ENCODE measurements at places on chromosomes 7 and 10.

DNA sequence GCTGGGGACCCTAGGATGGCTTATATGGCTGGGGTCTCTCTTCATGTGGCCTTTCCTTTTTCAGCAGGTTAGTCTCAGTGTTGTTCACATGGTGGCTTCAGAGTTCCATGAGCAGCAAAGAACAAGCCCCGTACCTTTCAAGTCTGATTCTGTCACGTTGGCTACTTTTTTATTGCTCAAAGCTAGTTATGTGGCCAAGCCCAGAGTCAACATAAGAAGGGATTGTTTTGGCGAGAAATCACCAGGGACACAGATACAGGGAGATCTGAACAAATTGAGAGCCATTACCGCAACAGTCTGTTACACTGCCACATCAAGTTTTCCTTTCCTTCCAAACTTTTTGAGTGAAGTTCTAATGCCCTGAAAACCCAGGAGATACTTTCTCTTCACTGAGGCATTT, 770.5 kb downstream of the LRMDA start:
- no peak for DNase-seq

DNA sequence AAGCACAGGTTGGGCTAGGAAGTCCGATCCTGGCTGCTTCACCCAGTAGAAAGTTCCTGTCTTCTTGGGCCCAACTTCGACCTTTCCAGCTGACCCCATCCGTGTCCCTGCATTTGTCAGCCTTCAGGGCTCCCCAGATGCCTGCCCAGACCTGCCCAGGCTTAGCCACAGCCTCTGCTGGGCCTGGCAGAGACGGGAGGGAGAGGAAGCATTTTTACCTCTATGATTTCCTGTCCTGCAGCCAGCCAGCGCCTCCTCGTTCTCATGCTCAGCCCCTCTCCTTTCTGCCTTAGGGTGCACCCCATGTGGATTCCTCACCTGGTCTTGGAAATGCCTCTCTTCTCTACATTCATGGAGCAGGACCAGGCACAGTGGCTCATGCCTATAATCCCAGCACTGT, 3.7 kb downstream of the METTL27 start:
- no peak for DNase-seq

- DNase-seq: no peak
Observed at GRCh38 chr7:31019509-31019908, 32.6 kb upstream of the ADCYAP1R1 start.

GRCh38 chr10:47364911-47365310, 16.7 kb downstream of the RBP3 start:
- no peak for DNase-seq

- DNase-seq: no peak
Observed at GRCh38 chr10:67669978-67670377, 26.0 kb downstream of the CTNNA3 start.

GRCh38 chr7:16465469-16466361, at the start of gene SOSTDC1:
TSS of gene SOSTDC1 (minus strand) at chr7:16465738. CDS start at chr7:16465668, 70 bp downstream.
- no peak for DNase-seq

DNA sequence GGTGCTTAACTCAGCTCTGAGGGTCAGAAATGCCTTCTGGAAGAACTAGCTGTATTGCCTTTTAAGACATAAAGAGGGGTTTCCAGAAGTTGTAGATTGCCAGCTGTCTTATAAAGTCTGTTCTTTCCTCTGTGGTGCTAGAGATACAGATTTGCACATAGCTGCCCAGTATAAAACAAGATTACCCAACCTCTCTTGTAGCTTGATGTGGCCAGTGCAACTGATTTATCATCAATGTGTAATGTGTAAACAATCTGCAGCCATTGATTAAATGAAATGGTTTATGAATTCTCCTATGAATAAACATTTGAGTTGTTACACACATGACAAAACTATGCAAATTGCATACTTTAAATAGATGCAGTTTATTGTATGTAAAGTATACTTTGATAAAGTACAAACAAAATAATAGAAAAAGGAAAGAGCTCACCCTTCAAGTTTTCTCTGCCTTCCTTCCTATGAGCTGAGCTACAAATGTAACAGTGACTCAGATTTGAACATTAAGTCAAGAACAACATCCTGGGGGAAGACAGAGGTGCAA, 195.2 kb downstream of the TMEM26 start:
- no peak for DNase-seq

DNA sequence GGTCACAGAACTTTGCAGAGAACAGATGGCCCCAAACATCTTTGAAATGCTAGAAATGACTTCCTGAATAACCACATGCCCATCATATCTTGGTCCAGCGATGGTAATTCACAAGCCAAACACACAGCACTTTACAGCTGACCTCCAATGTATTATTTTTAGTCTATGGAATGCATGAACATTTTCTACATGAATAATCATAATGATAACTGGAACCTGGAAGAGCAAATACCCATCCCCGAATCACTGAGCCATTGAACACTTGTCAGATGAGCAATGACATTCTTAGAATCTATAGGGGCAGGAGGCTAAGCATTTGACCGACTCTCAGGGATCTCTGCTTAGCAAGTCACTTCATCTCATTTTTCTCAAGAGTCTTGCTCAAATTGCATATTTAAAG, 167.3 kb downstream of the CREB5 start:
- DNase-seq: no peak

GRCh38 chr10:126083009-126083408, 186.6 kb downstream of the FANK1 start:
- no peak for DNase-seq

GRCh38 chr10:110501142-110501937, 3.6 kb downstream of the DUSP5 start:
- DNase-seq: no peak

DNA sequence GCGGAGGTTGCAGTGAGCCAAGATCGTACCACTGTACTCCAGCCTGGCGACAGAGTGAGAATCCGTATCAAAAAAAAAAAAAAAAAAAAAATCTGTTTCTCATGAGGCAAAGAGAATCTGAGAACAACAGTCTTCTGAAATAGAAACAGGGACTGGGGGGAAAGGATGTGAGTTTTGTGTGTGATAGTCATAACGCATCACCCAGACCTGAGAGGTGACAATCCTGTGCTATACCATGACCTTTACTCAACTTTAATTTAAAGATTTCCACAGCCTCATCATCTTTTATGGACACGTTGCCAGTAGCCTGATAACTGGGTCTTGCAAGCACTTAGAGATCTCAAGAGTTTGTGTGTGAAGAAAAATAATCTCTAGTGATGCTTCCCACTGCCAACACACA, 2.3 kb downstream of the ATXN7L1 start:
- DNase-seq: no peak

- no peak for DNase-seq
Observed at GRCh38 chr10:30751678-30752331, 122.3 kb upstream of the LYZL2 start.

DNA sequence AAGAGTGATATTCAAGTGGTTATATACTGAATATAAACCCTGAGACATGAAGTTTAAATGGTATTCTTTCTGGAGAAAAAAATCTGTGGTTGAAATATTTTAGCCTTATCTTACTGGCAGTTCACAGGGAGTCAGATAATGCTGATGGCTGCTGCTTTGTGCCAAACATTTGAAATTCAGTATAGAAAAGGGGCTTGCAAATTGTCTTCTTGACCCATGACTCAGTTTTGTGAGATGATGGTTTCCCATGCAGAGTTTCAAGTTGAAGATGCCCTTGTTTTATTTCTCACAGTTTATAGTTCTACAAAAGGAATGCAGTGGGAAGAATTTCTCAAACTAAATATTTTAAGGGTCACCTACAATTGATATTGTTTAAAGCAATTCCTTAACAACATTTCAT, 251.1 kb upstream of the MEOX2 start:
- no peak for DNase-seq

DNA sequence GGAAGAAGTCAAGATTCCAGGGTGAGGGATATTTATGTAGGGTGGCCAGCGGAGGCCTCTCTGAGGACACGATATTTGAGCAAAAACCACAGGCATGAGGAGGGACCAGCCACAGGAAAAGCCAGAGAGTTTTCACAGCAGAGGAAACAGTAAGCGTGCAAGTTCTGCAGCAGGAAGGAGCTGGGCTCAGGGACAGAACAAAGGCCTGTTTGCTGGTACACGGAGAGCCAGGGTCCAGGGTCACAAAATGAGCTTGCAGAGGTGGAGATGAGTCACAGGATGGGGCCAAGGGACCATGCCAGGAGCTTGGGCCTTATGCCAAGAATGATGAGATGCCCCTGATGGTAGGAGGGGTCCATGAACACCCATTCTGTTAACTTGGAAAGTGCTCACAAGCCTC, 283.5 kb downstream of the PLXNA4 start:
- DNase-seq: no peak

DNA sequence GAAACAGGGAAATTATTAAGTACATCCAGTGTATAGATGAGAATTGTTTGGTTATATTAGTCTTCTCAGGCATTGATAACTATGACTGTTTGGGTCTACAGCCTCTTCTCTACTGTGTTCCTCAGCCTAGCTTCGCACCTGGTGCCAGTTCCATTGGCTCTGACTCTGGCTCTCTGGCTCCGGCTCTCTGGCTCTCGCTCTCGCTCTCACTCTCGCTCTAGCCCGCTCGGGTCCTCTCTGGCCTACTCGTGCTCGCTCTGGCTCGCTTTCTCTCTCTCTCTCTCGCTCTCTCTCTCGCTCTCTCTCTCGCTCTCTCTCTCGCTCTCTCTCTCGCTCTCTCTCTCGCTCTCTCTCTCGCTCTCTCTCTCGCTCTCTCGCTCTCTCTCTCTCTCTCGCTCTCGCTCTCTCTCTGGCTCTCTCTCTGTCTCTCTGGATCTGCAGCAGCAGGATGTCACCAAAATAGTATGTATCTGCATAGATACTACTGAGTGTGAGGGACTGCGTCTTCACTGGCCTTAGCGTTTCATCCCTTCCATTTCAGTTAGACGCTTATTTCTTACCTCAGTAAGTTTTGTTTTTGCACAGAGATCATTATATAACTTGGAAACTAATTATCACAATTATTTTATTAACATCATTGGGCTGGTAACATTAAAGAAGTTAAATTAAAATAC, 6.5 kb upstream of the SSBP1 start:
- no peak for DNase-seq

- no peak for DNase-seq
Observed at GRCh38 chr7:33399528-33400213, 270.3 kb downstream of the BBS9 start.

- DNase-seq: no peak
Observed at GRCh38 chr7:46682836-46683624, 762.0 kb upstream of the IGFBP3 start.

DNA sequence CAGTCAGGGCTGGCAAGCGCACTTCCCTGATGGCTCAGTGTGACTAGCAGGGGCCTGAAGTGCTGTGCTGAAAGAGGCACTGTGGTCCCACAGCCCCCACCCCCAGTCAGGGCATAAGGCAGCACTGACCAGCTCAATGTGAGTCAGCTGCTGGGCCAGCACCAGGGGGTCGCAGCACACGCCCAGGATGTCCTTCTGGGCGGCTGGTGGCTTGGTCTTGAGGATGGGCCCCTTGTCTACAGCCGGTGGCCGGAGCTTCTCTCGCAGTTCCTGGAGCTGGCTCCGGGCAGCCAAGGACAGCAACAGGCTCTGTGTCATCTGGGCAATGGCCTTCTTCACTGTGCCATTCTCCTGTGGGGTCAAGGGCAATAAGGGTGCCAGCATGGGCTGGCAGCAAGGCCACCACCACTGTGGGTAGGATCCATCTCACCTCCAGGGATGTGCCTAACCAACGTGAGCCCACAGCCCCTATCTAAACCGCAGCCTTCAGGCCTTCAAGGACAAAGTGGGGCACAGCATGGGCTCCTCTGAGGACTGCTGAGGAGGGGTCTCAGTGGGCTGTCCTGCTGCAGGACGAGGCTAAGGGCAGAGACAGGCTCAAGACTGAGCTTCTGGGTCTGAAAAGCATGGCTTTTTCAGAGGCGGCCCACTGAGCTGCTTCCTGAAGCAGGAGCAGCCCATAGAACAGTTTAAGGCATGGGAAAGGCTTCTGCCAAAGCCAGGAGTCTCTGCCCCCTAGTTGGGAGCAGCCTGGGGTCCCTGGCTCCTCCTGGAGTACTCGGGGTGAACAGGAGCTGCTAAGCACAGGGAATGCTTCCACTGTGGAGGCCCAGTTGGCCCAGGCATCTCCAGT, 62.5 kb downstream of the CSGALNACT2 start:
- DNase-seq: no peak

- DNase-seq: no peak
Observed at GRCh38 chr10:62851442-62851841, 35.3 kb upstream of the EGR2 start.

GRCh38 chr10:108052981-108053380, 888.5 kb upstream of the SORCS1 start:
- no peak for DNase-seq

DNA sequence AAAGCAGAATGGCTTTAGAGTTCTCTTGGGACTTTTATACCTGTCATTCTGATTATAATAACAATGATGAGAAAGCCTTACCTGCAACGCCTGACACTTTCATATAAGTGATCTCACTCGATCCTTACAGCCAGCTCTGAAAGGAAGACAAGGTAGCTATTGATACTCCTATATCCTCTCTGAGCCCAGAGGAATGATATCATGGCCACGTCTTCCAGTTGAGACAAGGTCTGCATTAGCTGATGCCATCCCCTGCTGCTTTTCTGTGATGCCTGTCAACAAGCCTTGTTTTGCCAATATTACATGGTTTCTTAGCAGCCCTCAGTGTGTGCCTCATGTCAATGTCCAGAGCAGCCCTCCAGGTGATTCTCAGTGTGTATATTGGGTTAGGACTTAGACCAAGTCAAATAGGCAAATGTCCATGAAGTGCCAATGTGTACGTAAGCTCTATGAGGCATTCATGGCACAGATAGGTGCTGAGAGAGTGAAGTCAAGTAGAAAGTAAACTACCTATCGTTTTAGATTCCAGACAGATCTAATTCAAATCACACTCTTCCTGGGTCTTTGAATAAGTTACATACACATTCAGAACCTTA, 405.9 kb downstream of the ADRA2A start:
- no peak for DNase-seq

GRCh38 chr10:128064970-128065580, 61.1 kb downstream of the MKI67 start:
- no peak for DNase-seq

DNA sequence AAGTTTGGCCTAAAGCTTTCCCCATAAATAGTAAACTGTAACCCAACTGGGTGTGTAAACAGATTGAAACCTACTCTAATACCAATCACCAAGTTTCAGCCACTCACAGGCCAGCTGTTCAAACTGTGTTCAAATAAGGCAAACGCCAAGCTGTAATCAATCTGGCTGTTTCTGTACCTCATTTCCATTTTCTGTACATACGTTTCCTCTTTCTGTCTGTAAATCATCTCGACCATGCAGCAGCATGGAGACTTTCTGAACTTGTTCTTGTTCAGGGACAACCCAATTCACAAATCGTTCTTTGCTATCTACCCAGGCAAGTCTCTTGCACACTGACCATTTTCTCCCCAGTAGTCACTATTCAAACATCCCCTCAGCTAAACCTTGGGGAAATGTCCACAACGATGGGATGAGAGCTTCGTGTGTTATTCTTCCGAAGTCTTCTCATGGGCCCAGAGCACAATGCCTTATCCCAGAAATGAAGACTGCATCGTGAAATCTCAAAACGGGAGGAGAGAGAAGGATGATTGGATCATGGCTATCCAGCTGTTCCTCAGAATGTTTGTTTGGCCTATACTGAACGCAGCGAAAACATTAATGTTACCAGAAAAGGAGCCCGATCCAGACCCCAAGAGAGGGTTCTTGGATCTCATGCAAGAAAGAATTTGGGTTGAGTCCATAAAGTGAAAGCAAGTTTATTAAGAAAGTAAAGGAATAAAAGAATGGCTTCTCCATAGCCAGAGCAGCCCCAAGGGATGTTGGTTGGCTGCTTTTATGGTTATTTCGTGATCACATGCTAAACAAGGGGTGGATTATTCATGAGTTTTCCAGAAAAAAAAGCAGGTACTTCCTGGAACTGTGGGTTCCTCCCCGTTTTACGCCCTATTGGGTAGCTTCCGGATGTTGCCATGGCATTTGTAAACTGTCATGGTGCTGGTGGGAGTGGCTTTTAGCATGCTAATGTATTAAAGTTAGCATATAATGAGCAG, 86.2 kb downstream of the SLC16A9 start:
- no peak for DNase-seq
